Activated T-cell treated with anti-CD3 and anti-CD28 coated beads, Interleukin-2, amount 50 U/mL, for 72 hours (primary cell): ENCODE measurements at places on chromosomes 3 and 15. TPM values are rescaled to one million over a fixed set of nuclear protein-coding genes. Genes with fewer than 3 reads are reported as not detected.

Gene ADAMTS17
- 2.4 TPM for total RNA-seq

Gene MASP1
- total RNA-seq: not detected

Gene CDC25A
- 31.6 TPM for total RNA-seq

Gene KNG1
- not detected for total RNA-seq

Gene SAMMSON
- not detected for total RNA-seq

Gene CSPG4
- total RNA-seq: not detected

Gene ZCWPW2
- total RNA-seq: 0.55 TPM

Gene TXNRD3
- 2.9 TPM for total RNA-seq

Gene GNB5
- 26.8 TPM for total RNA-seq

Gene OXTR
- total RNA-seq: 0.62 TPM

Gene CNTN4
- 0.62 TPM for total RNA-seq

- no peak for DNase-seq
These were observed 304.0 kb upstream of the CBLB start for GRCh38 chr3:106172780-106173179.

GRCh38 chr3:170689296-170689829 lies 103.5 kb upstream of the SLC7A14 start:
- no peak for DNase-seq

GRCh38 chr3:120473389-120473788 lies 22.6 kb upstream of the FSTL1 start:
- no peak for DNase-seq

DNA sequence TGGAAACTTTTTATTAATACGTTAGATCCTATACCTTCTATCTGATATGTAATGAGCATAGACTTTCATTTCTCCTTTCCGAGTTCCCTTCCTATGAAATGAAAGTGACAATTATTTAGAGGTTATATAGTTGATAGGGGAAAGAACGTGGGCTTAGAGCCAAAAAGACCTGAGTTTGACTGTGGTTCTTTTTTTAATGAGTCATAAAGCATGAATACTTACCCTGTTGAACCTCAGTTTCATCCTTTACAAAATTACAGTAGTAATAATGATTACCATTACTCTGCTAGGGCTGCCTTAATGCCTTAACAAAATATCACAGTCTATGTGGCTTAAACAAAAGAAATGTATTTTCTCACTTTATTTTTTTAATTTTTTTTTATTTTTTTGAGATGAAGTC lies 75.9 kb downstream of the AGBL1 start:
- no peak for DNase-seq

GRCh38 chr3:188905547-188905946 lies 266.2 kb upstream of the TPRG1 start:
- DNase-seq: no peak

- DNase-seq: no peak
These were observed 34.5 kb downstream of the PTPRG start for GRCh38 chr3:61595826-61596225.

DNA sequence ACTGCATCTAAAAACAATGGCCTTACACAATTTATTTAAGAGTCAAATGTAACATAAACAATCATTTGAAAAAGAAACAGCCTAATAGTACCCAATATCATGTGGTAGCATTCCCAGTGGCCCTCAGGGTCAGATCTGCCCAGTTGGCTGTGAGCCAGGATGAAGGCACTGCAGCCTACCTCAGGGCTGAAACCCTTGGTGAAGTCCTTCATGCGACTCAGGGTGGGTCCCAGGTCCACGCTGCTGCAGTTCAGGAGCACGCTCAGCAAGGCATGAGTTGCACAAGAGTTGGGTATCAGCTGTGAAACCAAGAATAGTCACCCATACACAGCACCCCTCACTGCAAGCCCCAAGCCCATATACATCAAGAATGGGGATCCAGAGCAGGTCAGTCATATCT lies 37.1 kb downstream of the SEMA3G start:
- DNase-seq: no peak

GRCh38 chr3:175270866-175271265 lies 411.7 kb downstream of the NAALADL2 start:
- DNase-seq: no peak
